ENCODE measurements at places on chromosomes 4 and X. TPM values are rescaled to one million over a fixed set of nuclear protein-coding genes. Genes with fewer than 3 reads are reported as not detected.

Gene TMEM129
- total RNA-seq: 97.8 TPM

Gene UGT2A1
- not detected for total RNA-seq

Gene CTAG1A
- not detected for total RNA-seq

Gene DUSP21
- total RNA-seq: not detected

Gene LEF1
- total RNA-seq: 1.4 TPM

Gene OPRPN
- not detected for total RNA-seq

Gene FAM241A
- total RNA-seq: 4.4 TPM

Gene XG
- not detected for total RNA-seq

Gene PDGFC
- total RNA-seq: 7.5 TPM

Gene ETDC
- total RNA-seq: not detected

Gene SULT1B1
- 117 TPM for total RNA-seq

Gene MAGEC2
- total RNA-seq: not detected

Gene C4orf36
- not detected for total RNA-seq

Gene SOWAHD
- 0.64 TPM for total RNA-seq

Gene GLRA2
- not detected for total RNA-seq

Gene RAB9B
- 0.40 TPM for total RNA-seq

Gene SASH3
- total RNA-seq: 5.6 TPM

Gene ADRA2C
- not detected for total RNA-seq

Gene PDGFRA
- total RNA-seq: 42.2 TPM

Gene FAM47E
- total RNA-seq: 7.8 TPM

Gene SMIM10
- total RNA-seq: not detected

Gene PSAPL1
- not detected for total RNA-seq

Gene AKAP4
- total RNA-seq: not detected

Gene NHSL2
- 1.6 TPM for total RNA-seq

Gene IDUA
- 25.9 TPM for total RNA-seq

Gene FAM9C
- 0.64 TPM for total RNA-seq

Gene CSN1S1
- not detected for total RNA-seq

Gene USP17L17
- not detected for total RNA-seq

Gene FDCSP
- total RNA-seq: not detected

Gene SOX3
- total RNA-seq: not detected

Gene NPY5R
- total RNA-seq: 0.64 TPM

Gene TRPC3
- total RNA-seq: 1.1 TPM

Gene DSPP
- total RNA-seq: not detected

Gene DRD5
- not detected for total RNA-seq

Gene UCP1
- not detected for total RNA-seq

Gene EDA2R
- 2.0 TPM for total RNA-seq

Gene PCDH18
- 27.1 TPM for total RNA-seq

Gene PLP1
- 9.0 TPM for total RNA-seq

Gene TRAPPC11
- total RNA-seq: 48.1 TPM

Data from transverse colon (tissue), 4 donors.